Hematopoietic multipotent progenitor cell treated with erythropoietin and hydrocortisone succinate and interleukin-3 and kit ligand, for 8 days (in vitro differentiated cells): ENCODE measurements at places on chromosomes 2 and 18.

DNA sequence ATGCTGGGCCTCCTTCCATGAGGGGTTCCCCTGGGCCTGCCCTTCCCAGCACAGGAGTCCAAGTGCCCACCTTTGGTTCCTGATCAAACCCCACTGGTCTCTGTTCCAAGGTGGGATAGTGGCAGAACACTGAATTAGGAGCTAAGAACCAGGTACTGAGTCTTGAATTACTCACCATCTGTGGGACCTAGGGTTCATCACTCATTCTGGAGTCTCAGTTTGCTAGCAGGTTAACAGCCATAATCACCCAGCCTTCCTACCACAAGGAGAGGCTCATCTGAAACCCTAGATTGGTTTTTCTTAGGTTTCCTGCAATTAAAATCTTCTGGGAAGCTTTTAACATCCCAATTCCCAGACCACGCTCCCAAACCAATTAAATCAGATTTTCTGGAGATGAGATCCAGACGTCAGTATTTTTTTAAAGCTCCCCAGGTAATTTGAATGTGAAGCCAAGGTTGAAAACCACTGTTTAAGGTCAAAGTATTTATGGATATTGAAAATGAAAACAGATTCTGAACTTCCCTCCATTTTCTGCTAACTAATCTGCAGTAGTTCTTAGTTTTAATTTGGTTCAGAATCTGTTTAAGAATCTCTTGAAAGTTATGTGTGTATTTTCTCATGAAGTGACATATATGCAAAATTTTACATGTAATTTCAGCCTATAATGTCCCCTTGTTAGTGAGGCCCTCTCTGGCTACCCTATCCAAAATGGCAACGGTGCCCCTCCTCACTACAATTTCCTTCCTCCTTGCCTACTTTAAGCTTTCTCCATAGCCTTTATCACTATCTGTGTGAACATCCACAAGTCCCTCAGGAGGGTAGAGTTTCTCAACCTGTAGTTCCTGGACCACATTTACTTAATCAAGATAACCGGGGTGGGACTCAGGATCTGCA lies 166.5 kb upstream of the CXCR4 start:
- no peak for DNase-seq

GRCh38 chr2:33488715-33489540 lies 12.5 kb downstream of the RASGRP3 start:
- no peak for DNase-seq

- no peak for DNase-seq
These were observed 186.0 kb upstream of the HDAC4 start for GRCh38 chr2:239586651-239587310.

- DNase-seq = no peak
These were observed 53.1 kb downstream of the HPCAL1 start for GRCh38 chr2:10355471-10356438.

GRCh38 chr2:157920736-157921135 lies 44.6 kb upstream of the ACVR1 start:
- DNase-seq = no peak

DNA sequence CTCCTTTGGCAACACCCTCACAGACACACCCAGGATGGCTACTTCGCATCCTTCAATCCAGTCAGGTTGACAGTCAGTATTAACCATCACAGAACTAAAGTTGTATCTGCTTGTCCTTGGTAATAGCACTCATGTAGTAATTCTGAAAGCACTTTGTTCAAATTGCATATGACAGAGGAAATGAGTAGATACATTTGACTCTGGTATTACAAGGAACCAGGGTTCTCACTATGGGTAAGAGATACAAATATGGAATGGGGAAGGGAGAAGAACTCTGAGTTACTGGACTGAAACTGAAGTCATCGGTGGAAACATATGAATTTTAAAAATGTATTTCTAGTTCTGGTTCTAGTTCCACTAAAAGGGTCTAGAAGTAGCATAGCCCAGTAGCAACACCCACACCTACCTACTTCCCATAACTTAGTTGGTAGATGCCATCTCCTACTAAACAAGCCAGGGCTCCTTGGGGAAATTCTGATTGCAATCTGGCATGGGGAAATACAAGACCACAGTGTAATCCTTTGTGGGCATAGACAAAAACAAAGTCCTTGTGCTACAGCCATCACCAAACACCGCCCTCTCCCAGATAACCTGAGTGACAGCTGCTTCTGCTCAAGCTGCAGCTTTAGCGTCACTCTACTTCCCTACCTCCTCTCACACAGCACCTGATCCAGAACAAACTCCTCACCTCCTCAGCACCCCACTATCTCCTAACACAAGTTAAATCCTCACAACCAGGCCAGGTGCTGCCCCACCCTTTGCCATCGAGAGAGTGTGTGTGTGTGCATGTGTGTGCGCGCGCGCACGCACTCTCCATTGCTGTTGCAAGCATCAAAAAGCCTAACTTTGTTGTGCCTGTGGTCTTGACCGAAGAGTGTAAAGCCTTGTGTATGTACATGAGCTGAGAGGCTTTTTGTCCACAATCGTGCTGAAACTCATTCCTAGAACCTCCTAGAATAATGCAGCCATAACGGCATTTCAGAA lies 31.4 kb upstream of the CD226 start:
- DNase-seq = no peak

GRCh38 chr2:127231130-127231865 lies 11.2 kb upstream of the CYP27C1 start:
- no peak for DNase-seq

DNA sequence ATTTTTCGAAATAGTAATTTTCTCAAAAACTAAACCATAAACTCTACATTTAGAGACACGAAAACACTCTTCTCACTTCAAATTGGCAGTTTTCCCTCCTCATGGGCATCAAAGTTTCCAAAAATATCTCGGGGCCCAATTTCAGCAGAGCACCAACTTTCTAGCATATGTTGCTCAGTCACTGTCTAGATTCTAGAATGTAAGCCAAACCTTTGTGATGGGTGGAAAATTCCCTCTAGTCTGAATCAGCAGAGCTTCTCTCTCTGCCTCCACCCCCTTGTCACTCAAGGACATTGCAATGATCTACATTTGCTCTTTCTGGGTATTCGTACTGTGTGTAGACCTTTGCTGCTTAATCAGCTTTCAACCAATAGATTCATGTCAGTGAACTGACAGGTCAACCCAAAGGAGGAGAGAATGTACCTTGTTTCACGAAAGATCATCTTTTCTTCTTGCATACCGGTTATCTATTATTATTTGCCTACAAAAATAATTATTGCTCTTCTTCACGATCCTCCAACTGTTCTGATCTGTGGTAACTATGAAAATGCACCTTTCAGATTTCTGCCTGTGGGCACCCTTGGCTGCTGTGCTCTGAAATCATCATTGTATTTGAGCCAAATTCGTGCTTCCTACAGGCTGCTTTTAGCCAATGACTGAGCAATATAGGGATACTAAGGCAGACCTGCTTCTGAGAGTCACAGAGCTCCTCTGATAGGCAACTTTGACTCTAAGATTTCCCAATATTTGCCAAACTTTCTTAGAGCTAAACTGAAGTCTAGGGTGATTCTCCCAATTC lies 38.7 kb upstream of the GLS start:
- DNase-seq = no peak

GRCh38 chr2:189297446-189297845 lies 117.9 kb upstream of the COL5A2 start:
- DNase-seq = no peak

DNA sequence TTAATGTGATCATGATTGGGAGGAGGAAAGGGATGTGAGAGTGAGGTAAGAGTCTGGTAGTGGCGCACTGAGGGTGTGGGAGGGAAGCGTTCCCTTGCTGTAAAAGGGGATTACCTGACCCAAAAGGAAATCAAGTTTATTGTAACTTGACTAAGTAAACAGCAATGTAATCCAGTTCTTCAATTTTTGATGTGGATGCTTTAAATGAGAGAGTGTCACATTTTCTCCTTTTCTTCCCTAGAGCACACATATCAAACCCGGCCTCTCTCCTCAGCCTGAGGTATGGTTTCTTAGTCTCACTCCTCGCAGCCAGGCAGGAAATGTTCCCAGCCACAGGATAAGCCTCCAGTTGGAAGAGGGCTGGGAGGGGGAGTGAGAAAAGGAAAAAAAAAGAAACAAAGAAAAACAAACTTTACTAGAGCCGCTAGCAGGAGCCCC lies 688 bp upstream of the ARHGAP28 start:
- DNase-seq = no peak

DNA sequence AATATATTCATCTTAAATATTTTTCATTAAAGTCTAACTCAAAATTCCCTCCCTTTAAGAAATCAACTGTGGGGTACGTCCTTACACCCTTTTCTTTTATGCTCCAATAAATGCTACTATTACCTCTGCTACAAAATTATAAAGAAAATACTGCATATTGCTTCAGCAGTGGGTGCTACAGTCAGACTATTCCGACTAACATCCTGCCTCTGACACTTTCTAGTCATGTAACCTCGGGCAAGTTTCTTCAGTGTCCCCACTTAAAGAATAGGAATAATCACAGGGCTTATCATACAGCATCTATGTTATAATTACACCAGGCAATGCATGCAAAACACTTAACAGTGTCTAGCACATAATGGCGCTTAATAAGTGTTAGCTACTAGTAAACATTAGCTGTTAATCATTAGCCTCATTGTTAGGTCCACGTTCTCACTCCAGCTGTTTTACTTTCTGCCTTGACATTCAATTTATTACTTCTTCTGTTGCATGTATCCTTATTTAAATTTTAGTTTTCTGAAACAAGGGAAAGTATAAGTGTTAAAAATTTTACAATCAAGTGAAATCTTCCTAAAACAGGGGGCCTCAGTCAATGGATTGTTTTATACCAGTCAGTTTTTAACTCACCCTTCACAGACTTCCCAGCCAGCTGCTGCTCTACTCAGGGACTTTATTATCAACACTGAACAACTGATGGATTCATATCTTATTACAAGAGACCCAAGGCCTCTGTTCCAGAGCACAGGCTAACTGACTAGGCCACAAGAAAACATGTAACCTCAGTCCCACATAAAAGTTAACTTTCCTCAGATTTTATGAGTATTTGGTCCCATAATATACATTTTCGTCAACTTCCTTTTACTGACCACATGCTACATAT lies 54.0 kb downstream of the CLASP1 start:
- DNase-seq = peak; percentile 55

DNA sequence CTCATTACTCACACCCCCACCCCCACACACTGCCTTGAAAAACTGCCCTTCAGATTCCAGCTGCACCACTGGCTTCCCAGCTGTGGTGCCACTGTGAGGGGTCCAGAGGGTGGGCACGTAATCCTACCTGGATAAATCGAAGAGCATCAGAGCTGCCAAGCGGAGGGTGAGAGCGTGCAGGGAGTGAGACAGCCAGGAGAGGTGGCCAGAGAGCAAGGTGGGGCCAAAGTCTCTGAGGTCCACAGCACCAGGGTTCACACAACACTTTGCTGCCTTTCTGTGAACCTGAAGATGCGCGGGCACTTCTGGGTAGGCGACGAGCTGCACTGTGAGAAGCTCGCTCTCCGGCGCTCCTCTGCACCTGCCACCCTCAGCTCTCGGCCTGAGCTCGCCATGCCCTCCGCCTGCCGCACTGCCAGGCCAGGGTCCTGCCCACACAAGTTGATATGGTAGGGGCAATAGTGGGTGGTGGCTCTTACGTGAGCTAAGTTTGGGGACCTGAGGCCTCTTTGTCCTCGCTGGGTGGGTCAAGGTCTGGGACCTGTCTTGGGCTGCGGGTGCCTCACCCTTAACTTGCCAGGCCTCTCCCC lies 83.9 kb downstream of the MARCO start:
- no peak for DNase-seq

GRCh38 chr18:53796040-53796729 lies 428.3 kb downstream of the MBD2 start:
- no peak for DNase-seq

DNA sequence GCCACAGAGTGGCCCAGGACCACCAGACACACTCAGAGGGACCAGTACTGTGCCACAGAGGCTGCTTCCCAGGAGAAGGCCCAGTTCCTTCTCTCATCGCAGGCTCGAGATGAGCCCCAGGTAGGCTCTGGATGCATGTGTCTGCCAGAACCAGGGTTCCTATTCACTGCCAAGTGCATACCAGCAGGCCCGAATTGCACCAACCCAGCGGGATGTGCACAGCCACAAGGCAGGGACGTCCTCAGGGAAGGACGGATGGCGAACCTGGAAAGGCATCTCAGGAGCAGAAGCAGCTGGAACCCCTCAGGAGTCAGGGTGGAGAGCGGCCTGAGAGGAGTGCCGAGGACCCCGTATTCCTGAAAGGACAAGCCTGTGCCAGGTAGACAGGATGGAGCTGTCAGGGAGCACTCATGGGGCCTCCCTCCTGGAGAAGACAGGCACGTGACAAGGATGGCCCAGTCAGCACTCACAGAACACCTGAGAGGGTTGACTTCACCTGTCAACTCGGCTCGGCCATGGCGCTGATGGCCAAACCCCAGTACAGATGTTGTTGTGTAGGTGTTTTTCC lies 73.7 kb downstream of the PTGR3 start:
- DNase-seq = no peak

- no peak for DNase-seq
These were observed 122.9 kb upstream of the DDX18 start for GRCh38 chr2:117691595-117691994.

DNA sequence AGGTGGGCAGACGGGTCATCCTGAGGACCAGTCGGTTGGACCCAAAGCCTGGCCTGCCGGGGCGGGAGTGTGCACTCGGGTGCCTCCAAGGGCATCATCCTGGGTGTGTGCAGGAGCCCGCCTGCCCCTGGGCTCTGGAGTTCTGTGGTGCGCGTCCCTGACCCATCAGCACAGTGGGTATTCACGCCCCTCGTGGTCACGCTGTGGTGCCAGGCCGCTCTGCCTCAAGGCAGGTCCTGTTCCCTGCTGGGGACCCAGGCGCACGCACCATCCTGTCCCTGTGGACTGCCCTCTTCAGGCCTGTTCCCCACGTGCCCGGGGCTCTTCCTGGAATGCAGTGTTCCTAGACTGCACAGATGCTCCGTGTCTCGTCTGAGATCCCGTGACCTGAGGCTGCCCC lies 14.3 kb upstream of the D2HGDH start:
- no peak for DNase-seq

GRCh38 chr2:236129935-236130334 lies 38.3 kb downstream of the GBX2 start:
- DNase-seq = no peak

DNA sequence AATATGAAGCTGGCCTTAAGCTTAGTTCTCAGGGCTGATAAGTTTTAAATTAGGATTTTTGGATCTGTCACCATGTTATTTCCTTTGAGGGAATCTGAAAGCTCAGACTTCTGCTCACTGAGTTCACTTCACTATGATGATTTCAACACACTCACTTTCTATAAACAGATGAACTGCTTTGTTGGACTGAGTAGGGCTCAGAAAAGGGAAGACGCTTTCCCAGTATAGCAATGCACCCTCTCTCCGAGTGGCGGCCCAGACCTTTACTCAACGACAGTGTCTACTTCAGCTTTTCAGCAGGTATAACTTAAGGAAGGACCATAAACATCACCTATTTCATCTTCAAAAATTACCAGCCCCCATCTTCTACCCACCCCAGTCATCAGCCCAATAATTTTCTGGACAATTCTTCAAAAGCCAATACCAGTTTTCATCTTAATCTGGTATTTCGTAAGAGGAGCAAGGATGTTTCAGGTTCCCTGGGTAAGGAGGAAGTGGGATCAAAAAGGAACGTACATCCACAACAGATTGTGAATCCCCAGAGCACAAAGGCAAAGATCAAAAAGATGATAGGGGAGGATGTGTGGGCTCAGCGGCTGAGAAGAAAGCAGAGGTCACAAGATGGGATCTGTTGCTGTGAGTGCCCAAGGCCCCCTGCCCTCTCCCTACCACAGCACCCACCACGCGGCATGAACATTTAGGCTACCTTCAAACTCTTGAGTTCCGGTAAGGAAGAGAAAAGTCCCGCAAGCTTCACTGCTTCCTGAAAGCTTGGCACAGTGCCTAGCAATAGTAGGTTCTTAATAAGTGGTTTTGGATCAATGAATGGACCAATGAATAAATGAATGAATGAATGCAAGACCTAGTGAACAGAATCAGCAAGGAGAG lies 41.9 kb downstream of the LPIN2 start:
- no peak for DNase-seq
